ENCODE measurements at places on chromosomes 13 and 19. TPM values are rescaled to one million over a fixed set of nuclear protein-coding genes. Genes with fewer than 3 reads are reported as not detected.

DNA sequence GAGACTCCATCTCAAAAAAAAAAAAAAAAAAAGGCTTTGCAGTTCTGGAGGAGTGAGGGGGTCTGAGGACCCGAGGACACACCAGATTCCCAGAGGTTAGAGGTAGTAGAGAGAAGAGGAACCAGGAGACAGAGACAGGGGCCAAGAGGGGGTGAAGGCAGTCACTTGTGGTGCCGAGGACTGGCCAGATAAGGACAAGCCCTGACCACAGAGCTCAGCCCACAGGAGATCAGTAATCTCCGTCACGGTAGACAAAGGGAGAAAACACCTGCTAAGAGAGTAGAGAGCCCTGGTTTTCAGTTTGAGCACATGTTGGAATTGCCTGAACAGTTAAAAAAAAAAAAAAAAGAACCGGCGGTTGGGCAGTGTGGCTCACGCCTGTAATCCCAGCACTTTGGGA, 1.7 kb upstream of the PRAM1 start:
- no peak for DNase-seq

DNA sequence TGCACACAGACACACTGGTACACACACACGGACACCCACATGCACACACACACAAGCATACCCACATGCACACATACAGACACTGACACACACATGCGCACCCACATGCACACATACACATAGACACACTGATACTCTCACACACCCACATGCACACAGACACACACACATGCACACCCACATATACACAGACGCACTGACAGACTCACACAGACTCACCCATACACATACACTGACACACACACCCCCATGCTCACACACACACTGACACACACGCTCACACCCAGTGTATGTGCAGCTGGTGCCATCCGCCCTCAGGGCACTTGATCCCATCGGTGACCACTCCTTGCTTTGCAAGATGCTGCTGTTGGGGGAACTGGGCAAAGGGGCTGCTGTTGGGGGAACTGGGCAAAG, 9.7 kb upstream of the RASA3 start:
- DNase-seq: no peak

DNA sequence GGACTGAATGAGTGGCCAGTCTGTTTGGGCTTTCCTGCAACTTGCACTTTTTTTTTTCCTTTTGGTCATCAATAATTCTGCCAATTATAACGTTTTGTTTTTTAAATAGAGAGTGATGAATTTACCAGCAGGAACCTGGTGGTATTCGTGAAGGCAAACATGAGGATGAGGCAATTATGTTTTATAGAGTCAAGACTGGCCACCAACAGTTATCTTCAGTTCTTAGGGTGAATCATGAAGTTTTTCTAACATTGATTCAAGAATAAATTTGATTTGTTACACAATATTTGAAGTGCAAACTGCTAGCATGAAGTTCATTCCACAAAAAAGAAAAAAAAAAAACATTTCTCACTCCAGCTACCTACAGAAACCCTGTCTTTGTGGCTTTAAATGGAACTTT, 244.5 kb downstream of the SPRY2 start:
- DNase-seq: no peak

DNA sequence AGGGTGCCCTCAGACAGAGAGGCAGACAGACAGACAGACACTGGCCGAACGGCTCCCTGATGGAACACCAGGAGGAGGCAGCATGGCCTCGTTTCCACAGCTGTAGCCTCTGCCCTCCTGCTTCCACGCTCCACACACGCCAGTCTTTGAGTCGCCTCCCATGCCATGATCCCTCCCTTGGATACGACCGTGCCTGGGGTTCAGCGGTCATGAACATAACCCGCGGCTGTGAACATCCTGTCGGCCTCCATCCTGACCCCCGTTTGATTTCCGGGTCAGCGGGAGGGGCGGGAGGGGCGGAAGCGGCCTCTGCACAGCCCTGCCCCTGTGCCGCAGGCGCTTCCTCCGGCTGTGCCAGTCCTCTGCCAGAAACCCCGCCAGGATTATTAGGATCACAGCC, 23.4 kb downstream of the GP6 start:
- no peak for DNase-seq

- DNase-seq: peak; percentile 5
Observed at GRCh38 chr13:21998279-21998990, 327.6 kb downstream of the FGF9 start.

DNA sequence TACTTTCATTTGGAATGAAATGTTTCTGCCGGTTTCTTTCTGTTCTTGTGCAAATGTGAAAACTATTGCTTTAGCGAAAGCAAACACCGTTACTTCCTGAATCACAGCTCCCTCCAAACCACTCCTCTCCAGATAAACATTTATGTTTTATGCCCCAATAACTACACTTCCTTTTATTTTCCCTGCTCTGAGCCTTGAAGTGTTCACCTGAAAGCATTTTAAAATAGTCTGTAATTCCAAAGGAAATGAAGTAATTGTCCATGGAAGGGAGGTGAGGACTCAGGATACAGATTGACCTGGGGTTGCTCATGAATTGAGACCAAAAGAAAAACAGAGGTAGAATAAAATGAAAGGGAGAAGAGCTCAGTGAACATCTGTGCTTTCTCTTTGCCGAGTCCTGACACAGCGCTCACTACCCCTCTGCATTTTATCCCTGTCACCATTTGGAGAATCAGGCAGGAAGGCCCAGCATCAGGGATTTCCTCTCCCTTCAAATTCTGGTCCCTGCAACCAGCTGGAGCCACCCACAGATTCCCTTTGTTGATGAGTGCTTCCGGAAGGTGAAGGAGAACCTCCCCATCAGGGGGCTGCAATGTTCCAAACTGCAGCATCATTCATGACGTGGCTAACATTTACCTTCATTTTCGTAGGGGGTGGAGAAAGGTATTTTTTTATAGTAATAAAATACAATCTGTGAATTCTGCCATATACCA, 171.9 kb downstream of the ITGBL1 start:
- DNase-seq: peak; percentile 46

The KLK12 gene
- not detected for polyA plus RNA-seq

DNA sequence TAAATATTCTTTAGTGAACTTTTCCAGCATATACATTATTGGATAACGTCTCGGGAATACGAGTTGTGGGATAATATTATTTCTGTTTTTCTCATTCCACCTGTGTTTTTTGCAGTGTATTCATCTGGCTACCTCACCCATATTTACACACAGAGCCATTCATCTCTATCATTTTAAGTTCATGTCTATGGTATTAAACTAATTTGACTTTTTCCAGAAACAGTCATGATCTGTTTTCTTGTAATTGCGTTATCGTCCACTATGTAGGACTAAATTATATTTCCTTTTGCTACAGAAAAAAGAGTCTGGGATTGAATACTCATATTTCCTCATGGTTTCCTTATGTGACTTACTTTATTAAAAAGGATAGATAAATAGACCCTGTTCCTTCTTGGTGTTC, 2.7 kb downstream of the ATP11A start:
- DNase-seq: no peak

GRCh38 chr13:100139817-100140216, 50.9 kb downstream of the PCCA start:
- no peak for DNase-seq

DNA sequence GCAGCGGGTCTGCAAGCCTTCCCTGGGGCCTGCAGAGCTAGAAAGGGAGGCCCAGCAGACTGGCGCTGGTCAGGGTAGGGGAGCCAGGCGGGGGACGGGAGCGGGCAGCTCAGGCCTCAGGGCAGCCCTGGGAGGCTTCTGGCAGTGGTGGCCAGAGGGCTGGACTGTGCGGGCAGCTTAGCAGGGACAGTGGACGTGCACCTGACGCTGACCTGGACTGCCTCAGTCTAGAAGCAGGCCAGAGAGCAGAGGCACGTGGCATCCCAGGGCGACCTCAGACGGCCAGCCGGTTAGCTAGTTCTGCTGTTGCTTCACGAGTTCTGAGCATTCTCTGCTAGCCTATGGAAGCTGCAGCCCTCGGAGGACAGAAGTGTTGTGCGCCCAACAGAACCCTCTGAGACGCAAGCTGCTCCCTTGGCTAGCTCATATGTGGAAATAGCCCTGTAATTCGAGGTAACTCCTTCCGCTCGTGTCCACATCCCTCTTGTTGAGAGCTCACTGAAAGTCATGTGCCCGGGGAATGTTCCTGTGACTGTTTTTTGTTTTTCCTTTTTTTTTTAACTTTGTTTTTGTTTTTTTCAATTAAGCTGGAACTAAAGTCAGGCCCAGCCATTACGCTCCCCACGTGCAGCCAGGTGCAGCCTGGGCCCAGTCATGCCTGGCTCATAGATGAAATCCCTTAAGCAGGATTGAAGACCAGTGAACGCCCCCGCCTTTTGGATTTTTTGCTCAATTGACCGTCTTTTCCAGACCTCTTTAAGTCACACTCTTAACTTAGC, 1.9 kb upstream of the FAM174C start:
- DNase-seq: no peak

GRCh38 chr19:17138937-17139598, 63.5 kb downstream of the MYO9B start:
- no peak for DNase-seq

The CACNG7 gene
- polyA plus RNA-seq: 0.32 TPM

The IGFL2 gene
- polyA plus RNA-seq: not detected

DNA sequence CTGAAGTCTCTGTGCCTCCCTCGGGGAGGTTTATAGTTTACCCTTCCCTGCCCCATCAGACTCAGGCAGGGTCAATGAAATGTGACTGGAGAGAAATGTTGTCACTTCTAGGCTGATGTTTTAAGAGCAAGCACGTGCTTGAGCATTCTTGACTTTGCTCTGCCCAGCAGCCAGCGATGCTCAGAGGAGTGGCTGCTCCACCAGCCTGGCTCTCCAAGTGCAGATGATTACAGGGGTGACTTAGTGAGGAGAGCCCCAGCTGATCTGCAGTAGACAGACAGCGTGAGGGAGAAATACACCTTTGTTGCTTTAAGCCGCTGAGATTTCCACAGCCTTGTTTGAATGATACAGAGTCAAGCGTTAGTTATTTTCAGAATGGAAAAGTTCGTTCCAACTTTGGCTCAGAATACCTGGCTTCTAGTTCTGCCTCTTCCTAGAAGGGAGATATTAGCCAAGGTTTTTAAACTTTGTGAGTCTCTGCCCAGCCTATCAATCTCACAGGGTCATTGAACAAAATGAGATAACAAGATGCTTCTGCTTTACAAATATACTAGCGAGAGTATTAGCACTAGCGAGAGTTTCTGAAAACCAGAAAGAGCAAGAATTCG, 143.6 kb downstream of the OXGR1 start:
- no peak for DNase-seq

The ZNF540 gene
- polyA plus RNA-seq: 7.3 TPM

The CLC gene
- 3.0 TPM for polyA plus RNA-seq

DNA sequence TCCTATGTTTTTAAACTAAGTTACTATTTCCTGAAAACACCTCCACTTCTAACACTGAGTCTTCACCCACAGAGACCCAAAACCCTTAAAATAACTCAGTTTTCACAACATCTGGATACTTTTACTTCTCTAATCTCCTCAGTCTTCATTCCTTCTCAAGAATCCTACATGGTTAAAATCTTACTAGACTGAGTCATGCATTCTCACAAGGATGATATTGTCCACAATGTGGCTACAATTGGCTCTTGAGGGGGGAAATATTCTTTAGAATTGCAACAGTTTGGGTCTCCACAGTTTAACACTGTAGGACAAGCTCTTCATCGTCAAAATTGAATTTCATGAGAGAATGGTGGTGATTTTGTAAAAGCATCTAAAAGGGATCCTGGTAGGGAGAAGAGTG, 397.1 kb downstream of the SLITRK5 start:
- no peak for DNase-seq

The ABHD13 gene
- polyA plus RNA-seq: 15.7 TPM

The PCP2 gene
- 0.80 TPM for polyA plus RNA-seq

The JOSD2 gene
- polyA plus RNA-seq: 9.0 TPM

- no peak for DNase-seq
Observed at GRCh38 chr13:30105381-30105780, 202.0 kb downstream of the KATNAL1 start.

The ITGBL1 gene
- 0.90 TPM for polyA plus RNA-seq

GRCh38 chr19:16942583-16942982, 53.8 kb downstream of the F2RL3 start:
- DNase-seq: no peak

Data from left kidney (tissue), 8 donors.